SK-N-MC (cell line): ENCODE measurements at places on chromosomes 1 and 21.

DNA sequence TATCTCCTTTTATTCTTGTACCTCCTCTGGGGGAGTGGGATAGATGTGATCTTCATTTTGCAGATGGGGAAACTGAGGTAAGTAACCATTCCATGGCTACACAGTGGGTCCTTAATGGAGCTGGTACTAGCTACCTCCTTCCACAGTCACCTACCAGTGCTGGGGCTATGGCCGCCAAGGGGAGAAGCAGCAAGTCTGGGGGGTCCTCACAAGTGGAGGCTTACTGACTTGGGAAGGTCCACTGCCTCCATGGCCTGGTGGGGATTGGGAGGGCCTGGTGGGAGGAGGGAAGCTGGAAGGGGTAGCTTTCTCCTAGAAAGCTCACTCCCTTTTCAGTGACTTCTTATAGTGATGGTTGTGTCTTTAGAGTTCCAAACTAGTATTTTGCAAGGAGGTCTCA, 5.9 kb upstream of the FOXO6 start:
- no peak for DNase-seq

GRCh38 chr1:85460555-85461088, 4.3 kb downstream of the DDAH1 start:
- DNase-seq: no peak

DNA sequence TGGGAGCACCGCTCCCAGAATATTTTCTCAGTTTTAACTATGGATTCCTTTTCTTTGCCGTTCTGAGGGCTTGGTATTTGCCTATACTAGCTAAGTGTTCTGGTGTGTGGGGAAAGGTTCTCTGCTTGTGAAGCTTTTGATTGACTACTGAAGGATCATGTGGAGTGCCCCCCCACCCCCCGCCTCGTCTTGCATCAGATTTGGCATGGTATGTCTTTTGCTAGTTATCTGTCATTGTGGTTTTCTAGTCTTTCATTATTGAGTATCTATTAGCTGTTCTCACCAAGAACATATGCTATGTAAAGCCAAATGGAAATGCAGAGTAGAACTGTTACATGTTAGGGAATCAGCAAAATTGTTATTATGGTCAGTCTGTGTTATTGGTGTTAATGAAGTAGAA, 58.3 kb downstream of the MACF1 start:
- no peak for DNase-seq

GRCh38 chr1:32334274-32334861, 1.7 kb downstream of the MARCKSL1 start:
- no peak for DNase-seq

DNA sequence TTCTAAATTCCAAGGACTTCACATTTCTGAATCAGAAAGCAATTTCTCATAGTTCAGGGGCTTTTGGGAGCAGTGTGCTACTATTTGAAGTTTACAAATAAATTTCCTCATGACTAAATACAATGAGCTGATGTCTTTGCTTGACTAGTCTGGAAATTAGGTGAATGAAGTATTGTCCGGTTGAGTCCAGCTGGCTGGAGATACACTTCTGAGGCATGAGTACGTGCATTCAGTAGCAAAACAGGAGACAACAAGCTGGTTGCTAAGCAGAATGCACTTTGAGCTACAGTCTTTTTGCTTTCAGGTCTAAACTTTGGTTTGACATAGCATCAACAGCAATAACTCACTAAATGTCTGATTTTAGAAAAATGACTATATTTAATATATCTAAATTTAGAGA, 27.1 kb downstream of the ZNHIT6 start:
- no peak for DNase-seq

DNA sequence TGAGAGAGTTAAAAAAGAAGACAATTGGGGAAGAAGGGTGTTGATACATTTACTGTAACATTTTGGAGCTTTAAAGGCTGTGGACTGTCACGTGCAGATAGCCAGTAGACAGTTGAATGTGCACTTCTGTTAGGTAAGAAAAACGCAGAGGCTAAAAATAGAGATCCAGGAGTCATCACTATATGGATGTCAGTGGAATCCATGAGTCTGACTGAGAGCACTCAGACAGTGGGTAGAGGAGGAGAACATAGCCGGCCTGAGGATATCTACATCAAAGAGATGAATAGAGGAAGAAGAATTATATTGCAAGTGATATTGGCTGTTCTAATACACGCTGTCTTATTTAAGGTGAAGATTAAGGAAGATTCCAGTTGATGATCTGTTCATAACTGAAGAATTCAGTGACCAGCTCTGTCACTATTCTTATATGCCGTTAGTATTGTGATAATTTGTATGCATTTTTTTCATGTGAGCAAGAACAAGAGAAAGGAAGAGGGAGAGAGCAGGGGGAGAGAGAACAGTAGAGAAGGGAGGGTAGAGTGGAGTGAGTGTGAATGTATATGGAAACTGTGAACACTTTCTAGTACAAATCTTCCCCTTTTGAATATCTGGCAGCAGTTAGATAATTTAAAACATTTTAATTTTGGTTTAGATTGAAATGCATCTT, 344.8 kb downstream of the CHRM3 start:
- DNase-seq: no peak

DNA sequence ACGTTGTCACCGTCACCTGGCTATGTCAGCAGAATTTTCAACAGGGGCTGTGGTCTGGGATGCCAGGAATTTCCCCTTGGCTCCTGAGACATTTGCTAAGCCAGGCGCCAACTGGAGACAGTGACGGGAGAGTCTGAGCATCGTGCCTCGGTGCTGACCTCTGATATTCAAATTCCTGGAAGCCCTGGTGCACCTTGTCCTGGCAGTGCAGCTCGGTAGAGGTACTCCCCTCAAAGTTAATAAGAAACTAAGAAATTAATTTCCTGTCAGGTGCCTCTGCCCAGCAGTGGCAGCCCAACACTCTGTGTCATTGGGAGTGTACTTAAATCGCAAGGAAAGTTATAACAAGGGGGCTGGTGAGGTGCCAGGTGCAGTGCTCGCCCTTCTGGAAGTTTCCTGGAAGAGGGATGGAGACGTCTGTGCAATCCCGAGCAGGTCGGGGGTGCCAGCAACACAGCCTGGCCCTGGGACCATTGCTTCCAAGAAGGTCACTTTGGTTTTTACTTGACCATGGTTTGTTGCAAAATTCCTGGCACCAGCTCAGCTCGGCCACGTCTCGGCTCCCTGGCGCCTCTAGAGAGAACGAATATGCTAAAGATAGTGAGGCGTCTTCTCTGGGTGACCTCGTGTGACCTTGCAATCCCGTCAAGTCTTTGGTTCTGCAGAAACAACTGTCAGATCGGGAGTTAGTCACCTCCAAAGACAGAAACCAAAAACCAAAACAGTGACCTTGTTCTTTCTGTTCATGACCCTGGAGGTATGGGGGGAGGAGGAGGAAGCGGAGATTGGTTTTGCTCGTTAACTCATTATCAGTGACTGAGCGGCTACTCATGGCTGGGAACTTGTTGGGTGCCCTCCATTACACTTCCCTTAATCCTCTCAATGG, 149.5 kb upstream of the VAMP3 start:
- no peak for DNase-seq

GRCh38 chr21:16532840-16533239, 803.1 kb downstream of the USP25 start:
- DNase-seq: no peak
